ENCODE measurements at places on chromosomes 11 and 22.

- DNase-seq: no peak
Measured at GRCh38 chr22:49298834-49299750, 528.6 kb downstream of the BRD1 start.

DNA sequence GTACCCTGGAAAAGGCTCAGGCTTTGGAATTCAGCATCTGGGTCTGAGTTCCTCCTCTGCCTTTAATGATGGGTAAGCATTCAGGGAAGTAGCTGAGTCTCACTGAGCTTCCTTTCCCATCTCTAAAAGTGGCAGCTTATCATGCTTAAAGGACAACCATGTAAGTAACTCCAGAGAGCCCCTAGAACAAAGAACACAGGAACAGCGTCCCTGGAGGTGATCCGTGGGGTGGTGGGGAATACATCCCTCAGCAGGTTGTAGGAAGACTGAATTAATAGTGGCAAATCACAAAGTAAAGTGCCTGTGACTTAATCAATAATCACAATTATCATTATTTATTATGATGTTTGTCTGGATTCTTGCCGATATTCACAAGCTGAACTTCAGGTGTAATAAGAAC, 114.7 kb upstream of the ISX start:
- no peak for DNase-seq

- no peak for DNase-seq
Measured at GRCh38 chr22:48118654-48119053, 1356.2 kb downstream of the TBC1D22A start.

DNA sequence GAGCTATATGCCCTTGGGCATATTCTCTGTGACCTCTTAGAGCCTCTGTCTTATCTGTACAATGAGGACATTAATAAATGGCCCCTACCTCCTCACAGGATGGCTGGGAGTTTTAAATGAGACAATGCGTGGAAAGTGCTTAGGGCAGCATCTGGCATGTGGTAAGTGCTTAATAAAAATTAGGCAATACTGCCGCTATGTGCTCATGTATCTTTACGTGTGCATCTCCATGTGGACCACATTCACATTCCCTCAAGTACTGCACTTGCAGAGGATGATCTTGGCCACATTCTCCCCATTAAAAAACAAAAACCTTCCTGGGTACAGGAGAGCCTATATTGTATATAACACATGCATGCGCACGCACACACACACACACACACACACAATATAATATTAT, 19.1 kb upstream of the BSX start:
- no peak for DNase-seq

DNA sequence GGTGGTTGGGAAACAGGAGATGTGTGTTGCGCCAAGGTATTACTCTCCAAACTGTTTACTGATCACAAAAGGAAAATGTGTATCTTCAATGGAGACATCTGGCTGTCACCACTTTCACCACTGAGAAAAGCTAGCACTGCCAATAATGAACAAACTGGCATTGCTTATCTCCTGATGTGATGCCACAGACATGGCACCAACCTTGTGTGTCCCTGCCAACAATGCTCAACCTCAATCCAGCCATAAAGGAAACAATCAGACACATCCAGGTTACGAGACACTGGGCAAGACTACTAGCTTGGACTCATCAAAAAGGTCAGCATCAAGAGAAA, 28.1 kb downstream of the GNB1L start:
- no peak for DNase-seq

- DNase-seq: no peak
Measured at GRCh38 chr11:13008625-13009475, at the start of gene RASSF10. TSS of gene RASSF10 (plus strand) at chr11:13009316. CDS start at chr11:13009577, 261 bp downstream.

GRCh38 chr11:2210366-2211112, 38.9 kb upstream of the TH start:
- no peak for DNase-seq

DNA sequence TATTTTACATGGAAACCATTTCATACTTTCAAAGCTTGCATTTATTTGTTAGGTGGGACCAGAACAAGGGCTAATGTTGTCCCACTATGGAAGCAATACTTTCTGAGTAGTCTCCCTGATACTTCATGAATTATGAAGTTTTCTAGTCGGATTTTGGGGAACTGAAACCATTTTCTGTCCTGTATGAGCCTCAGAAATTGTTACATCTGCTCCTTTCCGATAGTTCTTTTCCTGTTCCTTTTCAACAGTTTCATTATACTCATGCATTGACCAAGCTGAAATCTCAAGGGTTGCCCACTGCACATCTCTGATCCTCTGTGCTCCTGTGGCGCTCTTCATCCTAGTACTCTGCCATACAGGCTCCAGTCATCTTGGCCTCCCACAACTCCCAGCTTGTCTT, 31.5 kb upstream of the GLYATL1 start:
- DNase-seq: no peak

DNA sequence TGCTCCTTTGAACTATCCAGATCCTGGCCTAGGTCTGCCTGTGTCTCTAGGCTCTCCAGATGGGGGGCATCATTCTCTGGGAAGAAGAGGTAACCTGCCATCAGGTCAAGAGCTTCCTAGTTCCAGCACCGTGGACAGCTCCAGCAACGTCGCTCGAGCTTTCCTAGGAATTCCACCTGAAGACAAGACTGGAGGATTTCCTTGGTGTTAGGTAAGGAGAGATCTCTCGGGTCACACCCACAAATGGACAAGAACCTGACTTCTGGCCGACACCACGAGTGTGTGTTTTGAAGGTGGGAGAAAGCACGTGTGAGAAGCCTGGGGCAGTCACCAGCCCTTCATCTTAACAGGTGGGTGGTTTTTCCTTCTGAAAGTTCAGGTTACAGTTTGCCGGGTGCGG, 1.2 kb downstream of the PRG3 start:
- DNase-seq: no peak

- no peak for DNase-seq
Measured at GRCh38 chr11:14609902-14610301, 33.7 kb upstream of the PDE3B start.

DNA sequence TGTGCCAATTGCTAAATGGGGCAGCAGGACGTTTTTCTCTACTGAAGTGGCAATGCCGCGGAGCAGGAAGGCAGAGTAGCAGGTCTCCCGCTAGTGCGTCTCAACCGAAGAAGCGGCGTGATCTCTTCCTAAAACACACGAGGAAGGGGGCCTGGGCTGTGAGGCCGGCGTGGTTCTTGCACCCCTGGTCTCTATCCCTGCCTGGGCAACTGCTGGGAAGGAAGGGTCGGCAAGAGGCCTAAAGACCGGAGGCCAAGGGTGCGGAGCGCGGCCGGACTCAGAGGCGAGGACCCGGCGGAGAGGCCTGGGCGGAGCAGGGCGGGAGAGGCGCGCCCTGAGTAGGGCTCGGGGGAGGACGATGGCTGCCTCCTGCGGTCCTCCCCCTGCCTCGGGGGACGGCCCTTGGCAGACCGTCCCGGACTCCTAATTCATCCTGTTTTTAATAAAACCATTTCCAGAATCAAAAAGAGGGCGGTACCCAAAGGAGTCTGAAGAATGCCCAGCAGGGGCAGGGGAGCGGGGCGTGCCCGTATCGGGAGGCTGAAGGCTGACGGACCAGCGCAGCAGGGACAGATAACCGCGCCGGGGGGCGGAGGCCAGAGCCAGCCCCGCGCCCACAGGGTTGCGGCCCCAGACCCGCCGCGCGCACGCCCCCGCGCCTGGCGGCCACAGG, 572 bp upstream of the APLP2 start:
- DNase-seq: peak; percentile 71

DNA sequence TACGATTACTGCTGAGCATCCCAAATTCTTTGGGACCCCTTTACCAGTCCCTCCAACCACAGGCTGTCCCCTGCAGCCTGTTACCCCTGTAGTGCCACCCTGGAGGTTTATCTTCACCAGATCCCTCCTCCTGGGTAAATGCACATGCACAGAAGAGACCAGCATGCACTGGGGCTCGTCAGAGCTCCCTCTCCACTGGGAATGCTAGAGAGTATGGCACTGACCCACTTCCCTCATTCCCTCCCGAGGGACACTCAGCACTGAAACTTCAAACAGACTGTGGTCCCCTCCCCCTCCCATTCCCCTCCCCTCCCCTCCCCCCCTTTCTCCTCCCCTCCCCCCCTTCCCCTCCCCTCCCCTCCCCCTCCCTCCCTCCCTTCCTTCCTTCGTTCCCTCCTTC, 49.1 kb downstream of the C11orf91 start:
- DNase-seq: no peak

GRCh38 chr11:8532475-8532874, 61.6 kb downstream of the STK33 start:
- no peak for DNase-seq

GRCh38 chr11:70910835-70911234, 341.5 kb downstream of the SHANK2 start:
- no peak for DNase-seq

DNA sequence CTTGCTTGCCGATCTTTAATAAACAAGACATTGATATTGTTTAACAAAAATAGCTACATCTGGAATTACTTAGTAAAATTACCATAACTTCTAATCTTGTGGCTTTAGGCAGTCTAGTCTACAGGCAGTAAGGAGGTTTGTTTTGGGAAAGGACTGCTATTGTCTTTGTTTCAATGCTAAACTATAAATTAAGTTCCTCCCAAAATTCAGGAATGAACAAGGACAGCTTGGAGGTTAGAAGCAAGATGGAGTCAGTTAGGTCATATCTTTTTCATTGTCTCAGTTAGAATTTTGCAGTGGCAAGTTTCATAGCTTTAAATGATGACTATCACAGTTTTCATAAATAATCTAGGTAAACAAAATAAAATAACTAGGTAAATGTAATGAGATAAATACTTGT, 36.1 kb upstream of the INCENP start:
- no peak for DNase-seq

DNA sequence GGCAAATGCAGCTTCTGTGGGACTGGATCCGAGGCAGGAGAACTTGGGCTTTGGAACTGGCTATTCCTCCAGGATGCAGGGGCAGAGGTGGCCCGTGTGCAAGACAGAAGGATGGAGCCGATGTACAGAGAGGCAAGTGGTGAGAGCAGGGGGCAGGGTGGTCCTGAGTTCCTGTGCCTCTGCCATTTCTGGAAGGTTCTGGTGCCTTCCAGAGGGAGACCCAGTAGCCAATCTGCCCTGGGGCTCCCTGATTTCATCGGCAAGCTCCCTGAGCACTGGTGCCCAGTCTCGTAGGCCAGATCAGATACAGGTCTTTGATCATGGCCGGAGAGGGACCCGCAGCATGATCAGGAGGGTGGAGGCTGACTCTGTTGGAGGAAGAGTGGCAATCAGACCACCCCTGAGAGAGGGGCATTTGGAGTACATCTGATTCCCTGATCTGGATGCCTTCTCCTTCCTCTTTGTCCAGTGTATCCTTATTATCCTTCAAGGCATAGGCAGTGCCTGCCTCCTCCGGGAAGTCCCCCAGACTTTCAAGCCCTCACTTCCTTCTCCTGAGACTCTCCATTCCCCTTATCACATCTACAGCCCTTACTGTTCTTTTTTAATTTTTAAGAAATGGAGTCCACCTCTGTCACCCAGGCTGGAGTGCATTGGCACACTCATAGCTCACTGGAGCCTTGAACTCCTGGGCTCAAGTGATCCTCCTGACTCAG, 9.7 kb downstream of the MRGPRD start:
- no peak for DNase-seq

DNA sequence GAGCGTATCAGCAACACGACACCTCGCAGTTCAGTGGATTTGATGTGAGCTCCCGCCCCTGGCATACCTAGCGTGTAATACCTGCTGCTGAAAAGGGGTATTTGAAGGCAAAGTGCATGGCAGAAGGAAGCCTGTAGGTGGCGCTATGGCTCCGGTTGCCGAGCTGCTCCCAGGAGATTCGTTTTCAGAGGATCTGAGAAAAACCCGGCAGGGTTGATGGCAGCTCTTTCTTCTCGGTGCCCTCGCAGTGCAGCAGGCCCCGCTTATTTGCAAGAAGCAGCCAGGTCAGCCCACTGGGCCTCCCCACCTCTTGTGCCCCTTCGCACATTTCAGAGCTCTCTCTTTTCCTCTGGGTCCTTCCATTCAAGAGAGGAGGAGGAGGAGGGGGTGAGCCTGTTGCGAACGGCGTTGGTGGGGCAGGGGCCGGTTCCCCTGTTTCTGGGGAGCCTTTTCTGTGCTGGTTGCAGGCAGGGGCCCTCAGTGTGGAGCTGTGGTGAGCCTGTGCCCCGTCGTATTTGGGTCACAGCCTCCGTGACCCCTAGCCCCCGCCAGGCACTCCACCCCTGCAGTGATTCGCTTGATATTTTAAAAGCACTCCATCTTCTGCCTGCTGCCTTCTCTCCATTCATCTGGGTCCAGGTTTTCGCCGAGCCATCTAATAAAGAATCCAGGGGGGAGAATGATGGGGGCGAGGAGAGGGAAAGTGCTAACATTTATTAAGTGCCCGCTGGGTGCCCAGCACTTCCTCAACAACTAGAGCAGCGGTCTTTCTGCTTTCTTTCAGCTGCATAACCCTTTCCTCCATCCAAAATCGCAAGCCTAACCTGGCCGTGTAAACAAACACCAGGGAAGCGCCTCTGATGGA, 85.3 kb upstream of the SYT13 start:
- peak; percentile 26 for DNase-seq

GRCh38 chr22:43100225-43100624, 10.3 kb upstream of the BIK start:
- no peak for DNase-seq

DNA sequence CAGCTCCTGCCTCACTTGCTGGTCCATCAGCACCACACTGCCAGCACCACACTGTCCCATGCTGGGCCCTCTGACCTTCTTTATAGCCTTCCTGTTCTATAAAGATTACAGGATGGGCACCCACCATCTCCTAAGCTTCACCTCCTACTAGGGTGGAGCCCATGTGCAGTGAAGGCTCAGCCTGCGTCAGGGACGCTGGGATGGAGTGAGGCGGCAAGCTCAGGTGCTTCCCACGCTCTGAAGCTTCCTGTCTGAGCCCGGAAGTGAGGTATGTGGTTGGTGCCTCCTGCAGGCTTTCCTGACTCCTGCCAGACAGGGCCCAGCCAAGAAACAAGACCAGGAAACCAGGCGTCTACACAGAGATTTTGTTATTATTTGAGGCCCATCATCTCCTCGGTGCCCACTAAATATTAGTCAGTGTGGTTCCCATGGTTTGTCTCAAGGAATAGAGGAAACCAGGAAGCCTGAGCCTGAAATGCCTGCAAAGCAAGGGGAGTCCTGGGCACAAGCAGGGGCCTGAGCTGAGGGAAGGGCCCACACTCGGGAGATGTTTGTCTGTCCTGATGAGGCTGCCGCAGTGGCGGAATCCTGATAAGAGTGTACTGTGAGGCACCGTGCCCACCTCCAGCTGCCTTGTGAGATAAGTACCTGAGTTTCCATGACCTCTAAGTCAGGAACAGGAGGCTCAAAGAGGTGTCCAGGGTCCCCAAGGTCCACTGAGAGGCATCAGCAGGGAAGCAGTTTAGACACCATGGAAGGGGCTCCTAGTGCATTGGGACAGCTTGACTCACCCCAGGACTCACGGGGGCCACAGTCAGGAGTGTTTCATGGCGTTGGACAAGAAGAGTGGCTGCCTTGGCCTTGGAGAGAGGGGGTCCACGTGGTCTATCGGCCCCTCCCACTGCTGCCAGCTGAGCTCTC, 22.0 kb downstream of the RSPH14 start:
- DNase-seq: no peak

GRCh38 chr22:50008151-50009040, 4.2 kb downstream of the IL17REL start:
- no peak for DNase-seq

GRCh38 chr11:61494381-61494961, 14.1 kb upstream of the LRRC10B start:
- no peak for DNase-seq

Data from pulmonary artery endothelial cell (primary cell).